ENCODE measurements at places on chromosomes 11 and 22.

GRCh38 chr11:114236829-114237228 is 59.4 kb upstream of the NNMT start:
- DNase-seq = no peak

DNA sequence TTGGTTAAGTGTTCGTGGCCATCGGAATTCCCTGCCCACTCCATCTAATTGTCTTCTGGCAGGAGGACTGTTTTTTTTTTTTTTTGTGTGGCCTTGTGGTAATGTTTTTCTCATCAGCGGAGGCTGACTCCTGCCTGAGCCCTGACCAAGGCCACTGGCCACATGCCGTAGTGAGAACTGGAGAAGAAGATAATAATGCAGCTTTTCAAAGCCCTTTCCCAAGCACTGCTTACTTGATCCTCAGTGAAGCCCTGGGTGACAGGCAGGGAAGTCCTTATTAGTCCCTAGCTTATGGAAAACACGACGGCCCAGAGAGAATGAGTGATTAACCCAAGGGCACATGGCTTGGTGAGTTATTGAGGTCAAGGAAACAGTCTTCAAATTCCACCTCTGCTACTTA is 71.2 kb downstream of the ADM start:
- no peak for DNase-seq

DNA sequence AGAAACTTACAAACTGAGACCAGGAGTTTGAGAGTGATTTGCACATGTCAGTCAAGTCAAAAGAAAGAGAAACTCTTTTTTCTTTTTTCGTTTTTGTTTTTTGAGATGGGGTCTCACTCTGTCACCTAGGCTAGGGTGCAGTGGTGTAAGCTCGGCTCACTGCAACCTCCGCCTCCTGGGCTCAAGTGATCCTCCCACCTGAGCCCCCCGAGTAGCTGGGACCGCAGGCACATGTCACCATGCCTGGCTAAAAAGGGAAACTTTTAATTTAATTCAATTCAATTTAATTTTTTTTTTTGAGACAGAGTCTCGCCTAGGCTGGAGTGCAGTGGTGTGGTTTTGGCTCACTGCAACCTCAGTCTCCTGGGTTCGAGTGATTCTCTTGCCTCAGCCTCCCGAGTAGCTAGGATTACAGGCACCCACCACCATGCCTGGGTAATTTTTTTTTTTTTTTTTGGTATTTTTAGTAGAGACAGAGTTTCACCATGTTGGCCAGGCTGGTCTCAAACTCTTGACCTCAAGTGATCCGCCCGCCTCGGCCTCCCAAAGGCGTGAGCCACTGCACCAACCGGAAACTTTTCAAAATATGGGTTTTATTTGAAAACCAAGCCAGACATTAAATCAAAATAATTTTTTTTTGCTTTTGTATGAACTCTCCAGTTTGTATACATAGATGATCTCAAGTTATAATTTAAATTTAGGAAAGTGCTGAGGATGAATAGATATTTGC is 9.9 kb downstream of the UCP3 start:
- DNase-seq = no peak

GRCh38 chr11:65392899-65393298 is 6.5 kb downstream of the FRMD8 start:
- no peak for DNase-seq

DNA sequence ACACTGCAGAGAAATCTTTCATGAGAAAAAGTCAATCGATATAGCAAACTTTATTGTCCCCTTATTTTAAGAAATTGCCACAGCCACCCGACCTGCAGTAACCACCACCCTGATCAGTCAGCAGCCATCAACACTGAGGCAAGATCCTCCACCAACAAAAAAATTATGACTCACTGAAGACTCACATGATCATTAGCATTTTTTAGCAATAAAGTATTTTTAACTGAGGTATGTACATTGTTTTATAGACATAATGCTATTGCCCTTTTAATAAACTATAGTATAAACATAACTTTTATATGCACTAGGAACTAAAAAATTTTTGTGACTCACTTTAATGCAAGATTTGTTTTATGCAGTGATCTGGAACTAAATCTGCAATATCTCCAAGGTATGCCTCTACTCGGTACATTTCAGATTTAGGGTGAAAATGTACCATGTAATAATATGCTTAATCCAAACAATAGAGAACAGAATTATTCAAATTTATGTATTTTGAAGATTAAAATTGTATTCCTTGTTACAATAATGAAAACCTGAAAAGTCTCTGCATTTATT is 79.2 kb upstream of the CEP126 start:
- DNase-seq = no peak

GRCh38 chr11:12845739-12846358 is 163.3 kb upstream of the RASSF10 start:
- no peak for DNase-seq

DNA sequence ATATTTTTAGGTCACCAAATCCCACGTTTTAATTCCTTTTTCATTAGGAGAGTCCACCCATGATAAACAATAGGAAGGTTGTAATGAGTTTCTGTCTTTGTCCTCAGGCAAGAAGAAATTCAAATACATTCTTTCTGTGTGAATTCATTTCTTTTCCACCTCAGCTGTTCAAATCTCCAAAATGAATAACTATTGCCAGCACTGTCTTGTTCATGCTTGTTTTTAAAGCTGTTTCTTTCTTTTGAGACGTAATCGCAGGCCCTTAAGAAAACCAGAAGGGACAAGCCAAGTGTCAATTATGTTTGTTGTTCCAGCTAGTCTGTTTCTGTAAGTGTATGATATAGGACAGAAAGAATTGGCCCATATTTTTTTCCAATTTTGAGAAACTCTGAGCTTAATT is 20.2 kb downstream of the MMP27 start:
- DNase-seq = no peak

DNA sequence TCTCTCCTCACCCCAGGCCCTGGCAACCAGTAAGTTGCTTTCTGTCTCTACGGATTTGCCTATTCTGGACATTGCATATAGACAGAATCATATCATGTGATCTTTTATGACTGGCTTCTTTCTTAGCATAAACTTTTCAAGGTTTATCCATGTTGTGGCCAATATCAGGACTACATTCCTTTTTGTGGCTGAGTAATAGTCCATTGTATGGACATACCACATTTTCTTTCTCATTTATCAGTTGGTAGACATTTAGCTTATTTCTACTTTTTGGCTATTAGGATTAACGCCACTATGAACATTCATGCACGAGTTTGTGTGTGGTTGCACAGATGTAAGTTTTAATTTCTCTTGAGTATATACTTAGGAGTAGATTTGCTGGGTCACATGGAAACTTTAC is 35.7 kb downstream of the ARFGAP3 start:
- DNase-seq = no peak

DNA sequence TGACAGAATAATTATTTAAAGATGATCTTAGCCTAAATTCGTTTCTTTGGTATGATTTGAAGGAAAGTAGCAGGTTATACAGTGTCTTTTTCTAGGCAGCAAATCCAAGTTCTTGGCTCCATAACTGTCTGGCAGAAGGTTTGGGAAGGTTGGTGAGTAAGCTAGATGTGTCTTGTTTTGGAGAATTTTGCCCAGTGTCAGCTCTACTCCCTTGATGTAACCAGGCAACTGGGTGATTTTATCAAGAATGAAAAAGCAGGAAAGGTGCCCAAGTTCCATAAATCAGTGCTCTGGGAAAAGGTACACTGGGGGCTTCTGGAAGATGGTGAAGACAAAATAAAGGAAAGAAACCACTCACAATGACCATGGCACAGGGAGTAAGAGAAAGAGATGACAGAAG is 71.5 kb upstream of the USP47 start:
- no peak for DNase-seq

- no peak for DNase-seq
These were observed 47.0 kb upstream of the PLET1 start for GRCh38 chr11:112307616-112308015.

DNA sequence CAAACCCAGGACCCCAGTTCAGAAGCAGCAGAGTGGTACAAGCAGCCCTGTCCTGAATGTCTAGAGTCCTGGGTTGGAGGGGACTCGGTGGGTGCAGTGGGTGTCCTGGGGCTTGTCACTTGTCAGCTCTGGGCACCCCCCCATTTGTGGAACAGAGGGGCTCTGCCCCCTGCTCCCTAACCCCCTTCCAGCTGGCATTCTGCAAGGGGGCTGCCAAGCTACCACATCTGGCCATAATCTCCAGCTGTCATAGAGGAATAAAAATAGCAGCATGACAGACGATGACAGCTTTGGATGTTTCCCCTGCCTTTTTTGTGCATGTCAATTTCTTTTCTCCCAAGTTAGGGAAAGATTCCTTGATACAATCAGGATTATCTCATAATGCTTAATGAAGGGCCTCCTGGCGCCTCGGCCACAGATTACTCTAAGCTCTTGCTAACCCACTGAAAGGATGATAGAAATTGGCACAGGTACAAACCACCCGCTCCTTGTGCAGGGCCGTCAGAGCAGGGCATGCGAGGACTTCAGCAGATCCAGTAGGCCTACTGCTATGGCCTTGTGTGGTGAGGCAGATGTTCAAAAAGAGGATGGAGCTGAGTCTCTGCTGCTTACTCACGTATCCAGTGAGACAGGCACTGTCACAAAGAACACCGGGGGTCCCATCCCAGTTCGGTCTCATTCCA is 83.0 kb downstream of the ISX start:
- DNase-seq = no peak

DNA sequence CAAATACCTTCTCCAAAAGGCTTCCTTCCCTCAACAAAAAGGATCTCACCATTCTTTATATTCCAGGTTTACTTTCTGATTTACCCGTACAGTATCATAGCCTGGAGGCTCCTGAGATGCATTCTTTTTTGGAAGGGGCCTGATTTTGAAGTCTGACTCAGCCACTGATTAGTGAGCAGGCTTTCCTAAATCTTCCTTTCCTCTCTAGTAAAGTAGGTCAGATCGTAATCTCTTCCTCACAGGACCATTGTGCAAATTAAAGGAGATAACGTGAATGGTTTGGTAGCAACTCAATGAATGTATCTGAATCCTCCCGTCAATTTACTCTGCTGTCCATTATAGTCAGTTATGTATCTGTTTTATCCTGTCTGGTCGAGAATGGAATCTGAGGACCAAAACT is 227.7 kb upstream of the ANO5 start:
- DNase-seq = no peak

GRCh38 chr11:126917531-126918204 is 82.9 kb downstream of the KIRREL3 start:
- DNase-seq = peak; percentile 49

GRCh38 chr22:41310336-41310735 is 9.0 kb downstream of the ZC3H7B start:
- DNase-seq = no peak

GRCh38 chr11:8838248-8838647 is 72.7 kb upstream of the AKIP1 start:
- no peak for DNase-seq

- DNase-seq = no peak
These were observed 118.8 kb downstream of the MPPED1 start for GRCh38 chr22:43530349-43531201.

DNA sequence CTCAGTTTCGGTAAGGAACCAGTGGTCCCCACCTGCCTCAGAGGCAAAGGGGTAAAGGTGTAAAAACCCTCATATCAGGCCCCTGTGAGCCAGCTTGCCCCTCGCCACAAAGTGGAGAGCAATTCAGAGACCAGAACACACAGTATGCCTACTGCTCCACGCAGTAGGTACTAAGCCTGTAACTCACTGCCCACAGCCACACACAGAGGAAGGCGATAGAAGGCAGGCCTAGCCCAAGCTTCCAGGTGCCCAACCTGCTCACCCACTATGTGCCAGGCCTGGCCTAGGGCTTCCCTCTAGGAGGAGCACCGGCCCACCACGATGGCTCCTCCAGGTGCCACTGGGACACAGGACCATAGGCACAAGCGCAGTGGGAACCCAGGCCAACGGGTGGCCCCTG is 63.1 kb upstream of the TCF20 start:
- no peak for DNase-seq

DNA sequence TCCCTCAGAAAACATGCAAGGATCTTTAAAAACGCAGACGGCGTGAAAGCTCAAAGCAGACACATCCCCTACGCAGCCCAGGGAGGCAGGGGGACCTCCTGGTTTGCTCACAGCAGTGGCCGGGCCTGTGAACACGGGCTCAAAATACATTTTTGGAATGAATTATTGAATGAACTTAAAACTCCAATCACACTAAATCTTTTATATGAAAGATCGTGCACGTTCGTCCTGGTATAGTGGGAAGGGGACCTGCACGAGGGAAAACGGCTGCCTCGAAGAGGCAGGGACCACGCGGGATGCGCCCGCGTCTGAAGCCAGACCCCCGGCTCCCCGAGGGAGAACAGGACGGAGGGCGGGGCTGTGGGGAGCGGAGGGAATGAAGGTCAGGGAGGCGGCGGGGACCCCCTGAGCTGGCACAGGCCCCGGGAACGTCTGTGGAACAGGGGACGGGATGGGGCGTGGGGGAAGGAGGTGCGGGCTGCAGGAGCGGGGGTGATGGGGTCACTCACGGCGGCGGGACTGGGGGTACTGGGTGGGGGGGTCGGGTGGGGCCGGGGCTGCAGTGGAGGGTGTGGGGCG is 1.3 kb upstream of the PANX2 start:
- DNase-seq = no peak

GRCh38 chr11:64926689-64927088 is 2.2 kb downstream of the PPP2R5B start:
- DNase-seq = no peak

DNA sequence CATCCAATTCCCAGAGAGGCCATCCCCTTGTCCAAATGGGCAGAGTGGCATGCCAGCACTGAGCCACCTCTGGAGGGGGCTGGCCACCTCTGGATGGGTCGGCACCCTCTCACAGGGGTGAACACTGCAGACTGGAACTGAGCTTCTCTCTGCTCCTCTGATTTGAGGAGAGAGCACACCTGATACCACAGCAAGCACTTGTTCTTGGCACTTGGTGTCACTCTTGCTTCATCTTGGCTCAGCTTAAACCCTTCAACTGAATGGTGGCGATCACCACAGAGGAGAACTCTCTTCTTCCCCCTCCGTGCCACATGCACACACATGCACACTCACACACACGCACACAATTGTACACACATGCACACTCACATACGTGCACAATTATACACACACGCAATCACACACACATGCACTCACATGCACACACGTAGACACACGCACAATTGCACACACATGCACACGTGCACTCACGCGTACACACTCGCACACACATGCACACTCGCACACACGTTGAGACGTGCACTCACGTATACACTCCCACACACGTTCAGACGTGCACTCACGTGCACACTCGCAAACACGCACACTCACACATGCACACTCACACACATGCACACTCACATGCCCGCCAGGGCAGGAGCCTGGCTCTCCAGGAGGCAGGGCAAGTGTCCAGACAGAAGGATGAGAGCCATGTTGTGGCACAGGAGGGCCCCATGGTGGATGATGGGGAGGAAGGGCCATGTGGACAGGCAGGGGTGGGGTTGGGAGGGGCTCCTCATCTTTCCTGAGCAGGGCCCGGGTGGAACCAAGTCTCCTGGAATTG is 23.4 kb downstream of the OVOL1 start:
- no peak for DNase-seq

DNA sequence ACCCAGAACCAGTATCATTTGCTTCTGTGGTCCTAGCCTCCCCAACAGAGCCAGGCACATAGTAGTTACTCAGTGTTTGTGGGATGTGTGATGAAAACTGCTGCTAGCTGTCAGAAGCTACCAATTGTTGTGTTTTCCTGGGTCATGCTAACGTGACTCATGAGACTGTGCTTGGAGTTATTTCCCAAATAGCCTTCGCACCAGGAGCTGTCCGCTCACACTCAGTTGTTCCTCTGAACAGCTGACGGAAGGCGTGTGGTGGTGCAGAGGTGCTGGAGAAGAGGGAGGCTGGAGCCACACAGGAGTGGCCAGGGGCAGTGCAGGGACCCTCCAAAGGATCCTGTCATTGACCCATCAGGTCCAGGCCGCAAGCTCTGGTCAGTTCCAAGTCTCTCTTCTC is 53.9 kb upstream of the TBCEL start:
- no peak for DNase-seq

Measured in T1000 (cell line).